ENCODE measurements at places on chromosomes 6 and 20.
A peak's percentile ranks its signal among the peaks of the same experiment; 100 is the strongest.

GRCh38 chr6:93017213-93017612 is 402.1 kb downstream of the EPHA7 start:
- peak; percentile 47 for DNase-seq

GRCh38 chr6:73451223-73452106 is 632 bp downstream of the CGAS start:
- DNase-seq = peak; percentile 82

- DNase-seq = peak; percentile 64
These were observed 24.1 kb downstream of the USP45 start for GRCh38 chr6:99491171-99491570.

DNA sequence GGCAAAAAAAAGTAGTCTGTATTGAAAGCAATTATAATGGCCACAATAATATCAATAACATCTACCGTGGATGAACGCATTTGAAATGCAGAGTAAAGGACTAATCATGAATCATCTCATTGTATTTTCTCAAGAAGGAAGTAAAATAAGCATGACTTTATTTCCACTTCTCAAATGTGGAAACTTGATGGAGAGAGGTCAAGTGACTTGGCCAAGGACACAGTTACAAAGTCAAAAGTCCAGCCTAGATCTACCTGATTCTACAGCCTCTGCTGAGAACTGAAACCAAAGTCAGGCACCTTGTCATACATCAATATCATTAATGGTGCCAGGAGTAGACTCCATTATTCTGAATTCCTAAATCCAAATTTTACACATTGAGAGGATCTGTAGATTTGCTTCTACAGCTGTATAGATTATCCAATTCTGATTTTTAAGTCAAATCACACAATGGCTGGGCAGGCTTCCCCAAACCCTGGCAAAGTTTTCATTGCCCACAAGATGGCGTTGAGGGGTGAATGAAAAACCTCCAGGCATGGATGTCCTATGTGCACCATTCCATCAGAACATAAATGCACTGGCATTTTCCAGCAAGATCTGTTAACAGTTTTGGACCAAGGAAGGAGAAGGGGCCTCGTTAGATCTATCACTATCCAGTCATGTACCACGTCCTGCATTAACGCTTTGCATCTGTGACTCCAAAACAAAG is 423.1 kb downstream of the MAFB start:
- peak; percentile 51 for DNase-seq

GRCh38 chr6:89392823-89393222 is 19.2 kb downstream of the RRAGD start:
- no peak for DNase-seq

DNA sequence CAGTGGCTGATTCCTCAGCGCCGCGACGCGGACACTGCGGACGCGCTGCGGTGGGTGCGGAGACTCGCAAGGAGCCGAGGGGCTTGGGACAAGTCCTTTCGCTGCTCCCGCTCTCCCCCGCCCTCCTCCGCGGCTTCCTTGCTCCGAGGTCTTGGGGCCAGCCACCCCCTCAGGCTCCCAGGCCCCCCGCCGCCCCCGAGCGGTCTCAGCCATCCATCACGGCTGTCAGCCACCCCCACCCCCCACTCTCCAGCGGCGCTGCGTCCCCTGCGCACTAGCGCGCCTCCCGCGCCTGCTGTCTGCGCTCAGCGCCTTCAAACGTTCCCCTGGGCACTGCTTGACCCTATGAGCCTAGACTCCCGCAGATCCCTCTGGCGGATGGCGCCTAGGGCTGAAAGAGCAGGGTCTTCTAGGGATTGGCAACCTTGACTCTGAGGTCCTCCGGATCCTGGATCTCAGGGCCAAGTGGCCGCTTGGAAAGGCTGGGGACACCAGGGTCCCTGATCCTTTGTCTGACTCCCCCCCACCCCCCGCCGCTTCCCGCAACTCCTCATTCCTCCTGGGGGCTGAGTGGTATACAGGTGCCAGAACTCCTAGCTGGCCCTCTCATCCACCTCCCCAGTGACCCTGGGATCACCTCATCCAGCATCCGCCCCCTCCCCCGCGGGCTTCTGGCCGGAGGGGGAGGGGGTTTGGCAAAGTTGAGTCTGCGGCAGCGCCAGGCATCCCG is 1.4 kb downstream of the SLC12A5 start:
- DNase-seq = peak; percentile 21

- no peak for DNase-seq
These were observed 87.1 kb downstream of the SOX4 start for GRCh38 chr6:21680611-21681010.

DNA sequence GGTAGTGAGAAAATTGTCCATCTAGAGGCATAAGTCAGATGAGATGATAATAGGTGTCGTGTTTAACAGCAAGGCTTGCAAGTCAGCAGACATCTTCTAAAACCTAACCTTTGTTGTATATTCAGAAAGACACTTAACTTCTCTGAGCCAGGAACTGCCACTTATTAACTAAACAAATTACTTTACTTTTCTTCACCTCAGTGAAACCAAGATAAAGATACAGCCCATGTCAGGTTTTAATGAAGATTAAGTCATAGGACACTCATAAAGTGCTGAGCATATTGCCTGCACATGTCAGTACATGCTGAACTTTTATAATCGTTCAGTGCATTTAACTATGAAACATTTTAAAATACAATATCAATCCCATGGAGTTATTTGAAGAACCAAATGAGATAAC is 286.8 kb downstream of the NKAIN2 start:
- DNase-seq = peak; percentile 70

DNA sequence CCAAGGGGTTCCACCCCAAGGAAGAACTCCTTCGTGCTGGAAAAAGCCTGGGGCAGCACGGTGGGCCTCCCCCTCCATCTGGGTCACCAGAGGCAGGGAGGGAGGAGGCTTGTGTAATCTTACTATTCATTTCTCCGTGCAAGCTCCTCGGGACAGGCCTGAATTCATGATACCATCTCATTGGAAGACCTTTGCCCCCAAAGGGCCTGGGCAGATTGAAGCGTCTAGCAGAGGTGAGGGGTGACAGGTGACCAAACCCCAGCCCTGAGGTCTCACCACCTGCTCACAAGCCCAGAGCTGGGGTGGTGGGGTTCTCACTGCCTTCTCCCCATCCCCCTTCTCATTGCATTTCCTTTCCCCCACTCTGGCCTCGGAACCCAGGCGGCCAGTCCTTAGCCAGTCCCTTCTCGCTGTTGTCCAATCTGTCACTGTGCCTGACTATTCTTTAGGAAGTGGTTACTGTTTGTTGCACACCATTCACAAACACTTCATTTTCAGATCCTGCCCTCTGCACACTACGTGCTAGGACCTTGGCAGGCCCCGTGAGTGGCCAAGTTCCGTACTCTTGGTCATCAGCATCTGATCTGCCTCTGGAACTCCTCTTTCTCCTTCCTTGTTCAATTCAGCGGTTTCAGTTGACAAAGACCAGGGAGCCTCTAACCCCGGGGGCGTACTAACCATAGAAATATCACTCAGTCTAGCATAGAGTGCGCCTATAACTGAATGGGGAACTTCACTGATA is 137.1 kb downstream of the LY86 start:
- no peak for DNase-seq

DNA sequence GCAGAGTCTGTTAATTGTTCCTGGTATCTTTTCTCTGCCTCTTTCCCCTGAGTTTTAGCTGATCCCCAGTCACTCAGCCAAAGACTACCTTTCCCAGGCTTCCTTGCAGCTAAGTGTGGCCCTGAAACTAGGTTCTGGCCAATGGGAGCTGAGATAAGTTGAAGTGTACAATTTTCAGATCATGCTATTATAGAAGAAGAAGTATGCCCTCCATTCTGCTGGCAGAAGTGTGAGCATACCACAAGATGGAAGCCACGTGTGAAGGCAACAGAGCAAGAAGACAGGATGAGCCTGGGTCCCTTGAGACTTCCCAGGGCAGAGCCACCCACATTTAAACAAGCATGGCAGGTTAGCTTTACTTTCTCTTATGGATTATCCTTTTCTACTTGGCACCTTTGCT is 273.2 kb downstream of the HIVEP2 start:
- no peak for DNase-seq

GRCh38 chr6:11542863-11543262 is 5.3 kb downstream of the TMEM170B start:
- no peak for DNase-seq

DNA sequence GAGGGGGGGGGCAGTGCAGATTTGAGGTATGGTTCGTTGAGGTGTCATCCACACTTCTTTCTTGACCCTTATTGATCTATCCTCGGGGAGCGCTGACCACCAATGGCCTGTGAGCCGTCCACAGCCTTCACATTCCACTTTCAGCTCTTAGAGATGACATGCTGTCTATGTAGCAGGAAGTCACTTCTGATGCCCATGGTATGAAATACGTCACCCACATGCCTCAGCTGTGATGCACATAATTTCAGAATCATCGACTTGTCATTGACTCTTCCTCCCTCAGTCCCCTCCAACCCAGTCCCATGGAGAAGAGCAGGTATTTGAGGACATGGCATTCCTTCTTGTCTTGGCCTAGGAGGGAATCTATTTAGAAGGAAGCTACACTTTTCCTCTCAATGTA is 4.7 kb upstream of the ADGRF5 start:
- DNase-seq = no peak

- DNase-seq = no peak
These were observed 63.0 kb downstream of the ITCH start for GRCh38 chr20:34426026-34426425.

DNA sequence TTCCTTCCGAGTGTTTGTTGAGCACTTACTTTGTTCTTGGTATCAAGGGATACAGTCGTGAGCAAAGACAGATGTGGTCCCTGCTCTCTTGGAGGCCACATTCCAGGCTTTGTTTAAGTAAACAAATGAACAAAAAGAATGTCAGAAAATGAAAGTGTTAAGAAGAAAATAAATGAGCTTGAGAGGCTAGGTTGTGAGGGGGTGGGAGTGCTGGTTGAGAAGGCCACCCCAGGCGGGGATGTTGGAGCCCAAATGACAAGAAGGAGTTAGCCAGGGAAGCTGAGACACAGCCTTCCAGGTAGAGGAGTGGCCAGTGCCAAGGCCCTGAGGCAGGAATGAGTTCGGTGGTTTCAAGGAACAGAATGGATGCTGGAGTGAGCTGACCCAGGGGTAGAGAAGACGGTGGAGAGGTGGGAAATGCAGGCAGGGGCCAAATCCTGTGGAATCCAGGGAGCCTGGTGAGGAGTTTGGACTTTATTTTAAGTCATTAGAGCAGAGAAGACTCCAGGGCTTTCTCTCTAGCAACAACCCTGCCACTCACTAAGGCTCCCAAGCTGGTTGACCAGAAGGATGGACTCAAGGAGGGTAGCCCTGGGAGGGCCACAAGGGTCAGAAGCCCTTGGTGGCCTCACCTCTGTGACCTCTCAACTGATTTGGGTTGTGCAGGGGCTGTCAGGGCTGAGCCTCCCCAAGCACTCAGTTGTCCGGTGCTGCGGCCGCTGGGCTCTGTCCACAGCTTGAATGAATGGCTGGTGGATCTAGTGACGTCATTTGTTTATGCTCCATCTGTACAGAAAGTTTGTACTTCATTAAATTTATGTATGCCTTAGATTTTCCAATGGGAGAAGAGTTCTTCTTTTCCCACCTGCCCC is 66.0 kb upstream of the STX16 start:
- no peak for DNase-seq

- DNase-seq = no peak
These were observed 7.7 kb upstream of the CAP2 start for GRCh38 chr6:17385660-17386059.

GRCh38 chr20:2507875-2508630 is 662 bp downstream of the ZNF343 start:
- peak; percentile 22 for DNase-seq

- peak; percentile 60 for DNase-seq
These were observed 1.4 kb downstream of the FBXL4 start for GRCh38 chr6:98946266-98946878.

GRCh38 chr6:33314943-33315792 is 1.3 kb upstream of the TAPBP start:
- peak; percentile 35 for DNase-seq

- DNase-seq = no peak
These were observed 212.5 kb upstream of the GRIK2 start for GRCh38 chr6:101181006-101181405.

DNA sequence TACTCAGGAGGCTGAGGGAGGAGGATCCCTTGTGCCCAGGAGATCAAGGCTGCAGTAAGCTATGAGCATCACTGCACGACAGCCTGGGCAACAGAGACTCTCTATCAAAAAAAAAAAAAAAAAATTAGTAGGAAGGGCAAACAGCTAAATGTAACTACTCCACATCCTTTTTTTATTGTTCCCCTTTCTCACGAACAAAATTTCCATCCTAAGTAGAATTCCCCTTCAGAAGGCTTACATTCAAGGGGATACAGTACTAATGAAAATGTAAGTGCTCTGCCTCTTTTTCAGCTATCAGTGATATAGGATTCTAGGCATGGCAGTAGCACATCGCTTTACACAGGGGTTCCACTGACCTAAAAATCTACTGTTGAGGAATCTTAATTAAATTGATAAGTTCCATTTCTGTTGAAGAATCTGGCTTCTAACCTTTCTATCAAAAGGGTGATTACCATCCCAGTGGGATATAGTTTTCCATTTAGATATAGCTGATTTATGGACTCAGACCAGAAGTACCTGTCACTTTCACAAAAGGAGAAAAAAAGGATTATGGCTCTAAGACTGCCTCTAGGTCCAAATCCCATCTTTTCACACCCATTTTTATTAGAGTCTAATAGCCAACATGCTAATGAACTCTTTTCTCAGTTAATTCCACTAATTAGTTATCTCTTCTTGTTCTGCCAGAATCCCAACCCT is 2.6 kb downstream of the B4GALT5 start:
- DNase-seq = no peak

DNA sequence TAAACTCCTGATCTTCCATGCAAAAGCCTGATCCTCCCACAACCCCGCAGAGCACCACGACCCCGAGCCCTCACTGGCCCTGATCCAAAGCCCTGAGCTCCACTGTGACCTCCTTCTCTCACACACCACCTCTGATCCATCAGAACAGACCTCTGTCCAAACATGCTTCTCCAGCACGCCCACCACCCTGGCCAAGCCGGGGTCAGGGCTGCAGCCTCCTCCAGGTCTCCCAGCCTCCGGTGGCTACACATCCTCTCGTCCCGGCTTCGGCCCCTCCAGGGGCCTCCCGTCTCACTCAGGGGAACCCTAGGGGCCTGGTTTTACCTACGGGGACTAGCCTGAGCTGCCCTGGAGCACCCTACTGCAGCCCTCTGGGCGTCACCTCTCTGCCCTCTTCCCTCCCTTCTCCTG is 49.1 kb downstream of the FOXF2 start:
- DNase-seq = no peak

- no peak for DNase-seq
These were observed 31.0 kb downstream of the ANKS1A start for GRCh38 chr6:34920097-34920496.

GRCh38 chr6:15588971-15589634 is 73.7 kb downstream of the DTNBP1 start:
- DNase-seq = no peak

- DNase-seq = no peak
These were observed 5.1 kb upstream of the SCRT2 start for GRCh38 chr20:680638-681187.
